NCI-H2171 treated with DMSO at 0.1 percent for 48 hours (cell line): ENCODE measurements at places on chromosomes 4 and X.

DNA sequence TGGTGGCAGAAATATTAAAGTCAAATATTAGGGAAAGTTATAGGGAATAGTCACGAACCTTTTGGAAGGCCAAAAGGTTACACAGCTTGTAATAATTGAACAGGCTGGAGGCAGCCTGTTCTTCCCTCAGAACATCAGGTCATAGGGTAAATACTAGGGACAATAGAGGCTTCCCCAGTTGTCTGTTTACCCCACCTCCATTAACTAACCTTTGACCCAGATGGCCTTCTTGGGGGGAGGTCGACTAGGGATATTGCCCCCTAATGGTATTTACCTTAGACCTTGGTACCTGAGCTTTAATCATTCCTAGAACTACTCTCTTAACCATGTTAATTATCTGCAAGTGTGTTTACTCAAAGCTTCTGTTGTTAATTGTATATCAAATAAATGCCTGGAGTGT is 26.0 kb downstream of the C4orf17 start:
- DNase-seq: no peak

- DNase-seq: peak; percentile 41
Observed at GRCh38 chrX:101658661-101659491, 774 bp downstream of the ARMCX2 start.

GRCh38 chrX:15204130-15204751 is 65.6 kb downstream of the ASB9 start:
- DNase-seq: no peak

DNA sequence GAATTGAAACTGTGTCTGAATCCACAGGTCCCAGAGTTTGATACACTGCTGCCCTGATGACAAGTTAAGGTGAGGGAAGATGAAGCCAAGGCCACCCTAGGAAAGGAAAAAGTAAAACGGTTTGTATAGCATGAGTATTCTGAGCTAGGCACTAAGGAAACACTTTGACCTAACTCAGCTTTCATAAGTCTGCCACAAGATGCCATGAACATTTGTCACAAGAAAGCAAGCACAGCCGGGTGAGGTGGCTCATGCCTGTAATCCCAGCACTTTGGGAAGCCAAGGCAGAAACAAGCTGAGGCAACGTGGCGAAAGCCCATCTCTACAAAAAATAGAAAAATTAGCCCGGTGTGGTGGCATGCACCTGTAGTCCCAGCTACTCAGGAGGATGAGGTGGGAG is 34.2 kb downstream of the ELOVL6 start:
- DNase-seq: no peak

- DNase-seq: no peak
Observed at GRCh38 chrX:24377195-24377594, 16.8 kb downstream of the SUPT20HL1 start.

DNA sequence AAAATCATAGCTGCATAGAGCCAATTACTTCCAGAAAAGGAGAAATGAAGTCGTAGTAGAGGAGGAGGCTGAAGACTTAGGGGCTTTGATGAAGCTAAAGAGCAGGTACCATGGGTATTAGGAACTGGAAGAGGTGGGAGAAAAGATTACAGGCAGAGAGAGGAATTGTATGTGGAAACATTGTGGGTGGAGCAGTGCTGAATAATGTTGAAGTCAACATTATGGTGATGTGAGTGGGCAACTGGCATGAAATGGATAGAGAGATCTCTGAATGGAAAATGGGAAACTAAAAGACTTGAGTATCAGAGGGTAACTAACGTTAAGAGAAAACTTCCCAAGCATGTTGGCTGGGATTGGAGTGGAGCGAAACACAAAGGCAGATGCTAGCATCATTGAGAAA is 92.5 kb downstream of the AREG start:
- DNase-seq: no peak

GRCh38 chrX:107123750-107124149 is 5.1 kb upstream of the RBM41 start:
- DNase-seq: no peak

GRCh38 chr4:129738175-129738574 is 642.2 kb downstream of the C4orf33 start:
- DNase-seq: no peak

GRCh38 chrX:111124418-111124817 is 28.4 kb downstream of the PAK3 start:
- no peak for DNase-seq

DNA sequence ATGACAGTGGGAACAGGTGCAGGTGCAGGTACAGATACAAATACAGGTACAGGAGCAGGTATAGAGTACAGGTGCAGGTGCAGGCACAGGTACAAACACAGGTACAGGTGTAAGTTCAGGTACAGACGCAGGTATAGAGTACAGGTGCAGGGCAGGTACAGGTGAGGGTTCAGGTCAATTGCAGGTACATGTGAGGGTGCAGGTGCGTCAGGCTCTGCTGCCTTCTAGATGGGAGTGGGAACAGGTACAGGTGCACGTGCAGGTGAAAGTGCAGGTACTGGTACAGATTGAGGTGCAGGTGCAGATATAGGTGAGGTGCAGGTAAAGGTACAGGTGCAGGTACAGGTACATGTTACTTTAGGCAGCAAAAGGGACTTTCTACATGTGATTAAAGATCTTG is 85.7 kb downstream of the CRLF2 start:
- DNase-seq: no peak

GRCh38 chr4:174210354-174210753 is 73.1 kb downstream of the FBXO8 start:
- no peak for DNase-seq

- DNase-seq: no peak
Observed at GRCh38 chr4:105122350-105122749, 24.3 kb upstream of the TET2 start.

- no peak for DNase-seq
Observed at GRCh38 chr4:187726485-187726884, 269.1 kb upstream of the ZFP42 start.

DNA sequence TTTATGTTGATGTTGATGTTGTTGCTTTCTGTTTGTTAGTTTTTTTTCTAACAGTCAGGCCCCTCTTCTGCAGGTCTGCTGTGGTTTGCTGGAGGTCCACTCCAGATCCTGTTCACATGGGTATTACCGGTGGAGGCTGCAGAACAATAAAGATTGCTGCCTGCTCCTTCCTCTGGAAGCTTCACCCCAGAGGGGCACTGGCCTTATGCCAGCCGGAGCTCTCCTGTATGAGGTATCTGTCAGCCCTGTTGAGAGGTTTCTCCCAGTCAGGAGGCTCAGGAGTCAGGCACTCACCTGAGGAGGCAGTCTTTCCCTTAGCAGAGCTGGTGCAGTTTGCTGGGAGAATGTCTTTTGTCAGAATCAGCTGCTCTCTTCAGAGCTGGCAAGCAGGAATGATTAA is 34.7 kb downstream of the CDX4 start:
- DNase-seq: no peak

GRCh38 chrX:151039351-151039750 is 56.2 kb downstream of the HMGB3 start:
- no peak for DNase-seq

DNA sequence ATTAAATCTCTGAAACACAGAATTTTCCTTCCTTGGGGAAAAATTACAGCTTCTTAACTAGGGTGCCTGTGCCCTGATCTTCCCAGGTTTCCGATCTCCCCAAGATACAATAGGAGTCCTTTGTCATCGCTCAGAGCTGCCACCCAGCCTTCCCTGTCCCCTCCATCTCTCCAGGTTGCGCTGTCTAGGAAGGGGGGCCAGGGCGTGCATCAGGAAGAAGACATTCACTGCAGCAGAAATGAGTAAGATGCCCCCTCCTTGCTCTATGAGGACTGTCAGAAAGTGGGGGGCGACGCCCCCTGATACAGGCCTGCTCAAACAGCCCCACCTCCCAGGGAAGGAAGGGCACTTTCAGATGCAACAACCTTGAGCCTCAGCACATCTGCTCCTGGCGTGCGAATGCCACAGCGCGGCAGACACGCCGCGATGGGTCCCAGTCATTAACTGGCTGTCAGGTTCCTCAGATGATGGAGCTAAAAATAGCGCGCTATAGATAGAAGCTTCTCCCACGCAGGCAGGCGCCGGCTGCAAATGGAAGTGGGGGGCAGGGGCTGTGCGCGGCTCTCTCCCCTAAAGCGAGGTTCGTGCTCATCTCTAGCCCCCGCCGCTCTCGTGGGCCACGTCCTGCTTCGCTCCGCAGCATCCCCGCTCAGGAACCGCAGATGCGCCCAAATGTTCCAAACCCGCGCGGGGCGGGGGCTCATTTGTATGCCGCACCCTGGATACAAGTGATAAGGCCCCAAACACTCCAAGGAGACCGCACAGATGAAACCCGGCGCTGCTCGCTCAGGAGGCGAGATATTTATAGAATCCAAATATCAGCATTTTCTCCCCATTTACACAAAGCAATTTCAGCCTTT is 57.6 kb upstream of the LGI2 start:
- DNase-seq: peak; percentile 37

GRCh38 chr4:84490663-84491062 is 8.4 kb downstream of the NKX6-1 start:
- no peak for DNase-seq

- DNase-seq: no peak
Observed at GRCh38 chr4:7647600-7648543, 213.1 kb upstream of the PSAPL1 start.

DNA sequence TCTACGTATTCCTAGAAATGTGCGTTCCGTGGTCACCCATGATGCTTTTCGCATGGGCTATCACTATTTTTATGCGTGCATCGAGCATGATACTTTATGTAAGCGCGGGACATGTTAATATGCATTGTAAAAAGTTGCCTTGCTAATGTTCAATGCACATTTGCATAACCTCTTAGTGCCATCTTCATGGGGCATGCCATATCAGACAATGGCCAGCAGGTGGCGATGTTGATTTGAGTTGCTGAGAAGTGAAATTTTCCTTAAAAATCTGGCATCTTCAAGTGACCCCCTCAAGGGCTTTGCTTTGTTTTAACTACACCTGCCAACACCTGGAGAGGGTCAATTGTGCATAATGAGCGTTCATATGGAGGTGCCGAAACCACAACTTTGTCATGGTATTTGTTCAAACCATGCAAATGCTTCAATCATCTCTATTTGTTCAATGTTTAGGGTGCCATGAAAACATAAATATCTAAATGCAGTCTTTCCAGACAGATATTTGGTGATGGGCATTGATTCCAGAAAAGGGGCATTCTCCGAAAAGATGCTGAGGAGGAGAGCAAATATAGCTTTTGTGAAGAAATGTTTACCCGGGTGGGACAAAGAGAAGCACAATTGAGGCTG is 833.9 kb upstream of the PRKX start:
- peak; percentile 1 for DNase-seq

- no peak for DNase-seq
Observed at GRCh38 chrX:130831347-130831722, 71.7 kb downstream of the ENOX2 start.

GRCh38 chrX:32987142-32987541 is 224.2 kb downstream of the DMD start:
- no peak for DNase-seq

DNA sequence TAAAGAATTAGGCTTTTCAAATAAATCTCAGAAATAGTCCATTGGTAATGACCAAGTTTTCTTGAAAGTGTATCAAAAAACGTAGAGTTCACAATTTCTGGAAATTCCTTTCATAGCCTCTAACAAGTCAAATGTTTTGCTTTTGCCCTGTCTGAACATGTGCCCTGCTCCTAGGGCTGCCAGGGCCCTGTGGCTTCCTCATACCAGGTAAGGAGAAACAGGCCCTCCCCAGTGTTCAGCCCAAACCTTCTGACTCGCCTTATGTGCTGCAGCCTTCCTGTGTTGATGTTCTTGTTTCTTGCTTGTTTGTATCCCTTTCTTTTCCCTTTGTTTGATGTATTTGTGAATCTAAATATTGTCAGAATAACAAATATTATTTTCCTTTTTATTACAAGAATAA is 146.1 kb upstream of the PACRGL start:
- DNase-seq: no peak

DNA sequence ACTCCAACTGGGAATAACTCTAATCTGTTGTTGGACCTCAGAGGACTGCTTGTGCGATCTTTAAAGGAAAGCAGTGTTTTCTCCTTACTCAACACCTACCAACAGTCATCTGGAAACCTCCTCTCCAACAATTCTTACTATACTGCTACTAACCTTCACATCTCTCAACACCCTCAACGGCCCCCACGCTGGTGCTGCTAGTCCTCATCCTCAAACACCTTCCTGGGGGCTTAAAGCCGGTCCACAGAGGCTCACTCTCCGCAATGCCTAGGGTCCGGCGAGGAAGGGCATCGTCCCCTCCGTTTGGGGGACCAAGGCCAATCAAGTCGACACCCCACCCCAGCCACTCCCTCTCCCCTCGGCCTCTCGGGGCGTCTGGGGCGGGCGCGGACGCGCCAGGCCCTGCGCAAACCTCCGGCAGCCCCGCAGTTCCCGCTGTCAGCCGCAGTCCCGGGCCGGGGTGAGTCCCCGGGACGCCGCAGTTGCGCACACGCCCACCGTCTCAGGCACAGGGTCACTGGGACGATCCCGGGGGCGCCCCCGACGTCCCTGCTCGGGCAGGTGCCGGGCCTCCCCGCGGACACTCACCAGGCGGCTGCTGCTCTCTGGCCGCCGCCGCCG is 418 bp downstream of the TAB3 start:
- DNase-seq: no peak

DNA sequence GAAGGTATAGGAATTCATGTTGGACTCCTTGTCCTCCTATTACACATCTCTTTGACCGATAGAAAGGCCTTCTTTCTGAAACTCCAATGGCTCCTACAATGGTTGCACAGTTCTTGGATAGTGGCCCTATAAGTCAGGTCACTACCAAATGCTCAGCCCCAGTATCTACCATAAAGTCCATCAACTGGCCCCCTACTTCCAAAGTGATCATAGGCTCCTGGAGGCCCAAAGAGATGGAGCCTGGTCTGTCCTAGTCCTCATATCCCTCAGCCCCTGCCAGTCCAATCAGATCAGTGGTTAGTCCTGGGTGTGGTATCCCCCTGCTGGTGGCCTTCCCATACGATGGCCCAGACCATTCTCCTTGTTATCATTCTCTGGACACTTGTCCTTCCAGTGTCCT is 30.3 kb downstream of the SULT1E1 start:
- no peak for DNase-seq

- no peak for DNase-seq
Observed at GRCh38 chr4:64001229-64001898, 407.9 kb downstream of the TECRL start.

DNA sequence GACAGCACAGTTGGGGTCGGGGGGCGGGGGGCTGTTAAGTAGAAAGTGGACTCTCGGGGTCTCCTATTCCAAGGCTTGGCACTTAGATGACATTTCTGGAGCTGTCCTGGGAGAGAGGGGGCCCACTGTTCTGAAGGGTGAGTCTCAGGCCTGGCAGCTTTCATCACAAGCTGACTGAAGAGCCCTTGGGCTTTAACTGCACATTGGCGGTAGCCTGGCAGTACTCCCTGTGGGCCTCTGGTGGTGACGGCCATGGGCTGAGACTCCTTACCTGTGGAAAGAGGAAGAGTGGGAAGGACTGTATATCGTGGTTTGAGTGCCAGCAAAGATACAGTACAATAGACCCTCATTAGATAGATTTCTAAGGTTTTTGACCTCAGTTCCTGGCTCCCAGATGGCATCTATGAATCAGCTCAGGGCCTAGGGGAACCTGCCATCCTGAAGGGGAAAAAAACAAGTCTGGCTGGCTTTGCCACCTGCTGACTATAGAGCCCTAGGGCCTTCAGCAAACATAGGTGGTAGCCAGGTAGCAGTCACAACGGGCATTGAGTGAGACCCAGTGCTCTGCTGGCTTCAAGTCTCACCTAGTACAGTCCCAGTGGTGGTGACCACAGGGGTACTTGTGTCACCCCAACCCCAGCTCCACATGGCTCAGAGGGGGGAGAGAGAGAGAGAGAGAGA is 87.9 kb downstream of the ANKRD17 start:
- no peak for DNase-seq

GRCh38 chr4:47278631-47279030 is 184.9 kb downstream of the COMMD8 start:
- peak; percentile 86 for DNase-seq
